Stimulated activated CD8-positive, alpha-beta memory T cell treated with anti-CD3 and anti-CD28 coated beads, Interleukin-7, amount 100 ng/mL, for 48 hours (primary cell): ENCODE measurements at places on chromosomes 2 and 18.

GRCh38 chr2:153106802-153107477 is 371.6 kb downstream of the RPRM start:
- no peak for DNase-seq

DNA sequence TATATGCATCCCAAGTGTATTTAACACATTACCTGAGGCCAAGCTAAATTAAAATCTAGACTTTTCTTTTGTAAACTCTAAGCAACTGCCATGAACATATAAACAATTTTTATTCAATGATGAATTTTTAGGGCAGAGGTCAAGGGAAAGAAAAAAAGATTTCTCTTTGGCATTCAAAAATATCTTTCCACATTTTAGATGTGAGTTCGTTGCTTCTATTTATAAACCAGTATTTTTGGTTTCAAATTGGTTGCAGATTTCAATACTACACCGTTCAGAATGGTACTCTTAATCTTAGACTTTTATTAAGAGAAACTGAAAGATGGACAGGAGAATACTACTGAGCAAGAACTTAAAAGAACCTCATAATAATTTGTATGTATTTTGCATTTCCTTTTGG is 293.6 kb upstream of the CCDC68 start:
- DNase-seq, result no peak

DNA sequence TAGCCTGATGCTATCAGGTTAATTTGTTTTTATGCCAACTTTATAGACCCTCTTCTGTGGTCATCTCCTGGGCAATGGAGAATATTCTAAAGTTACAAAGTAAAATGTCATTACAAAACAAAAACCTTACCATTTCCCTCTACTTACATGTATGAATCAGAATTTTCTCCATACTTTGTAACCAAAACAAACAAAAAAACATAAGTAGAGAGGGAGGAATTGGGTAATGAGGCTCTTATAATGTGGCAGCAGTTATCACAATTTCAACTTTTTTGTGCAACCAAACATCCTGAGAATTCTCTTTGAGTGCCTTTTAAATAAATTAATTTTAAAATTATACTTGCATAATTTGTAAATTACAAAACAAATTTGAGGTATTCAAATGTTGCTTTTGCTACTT is 332.8 kb downstream of the TXNL1 start:
- no peak for DNase-seq

DNA sequence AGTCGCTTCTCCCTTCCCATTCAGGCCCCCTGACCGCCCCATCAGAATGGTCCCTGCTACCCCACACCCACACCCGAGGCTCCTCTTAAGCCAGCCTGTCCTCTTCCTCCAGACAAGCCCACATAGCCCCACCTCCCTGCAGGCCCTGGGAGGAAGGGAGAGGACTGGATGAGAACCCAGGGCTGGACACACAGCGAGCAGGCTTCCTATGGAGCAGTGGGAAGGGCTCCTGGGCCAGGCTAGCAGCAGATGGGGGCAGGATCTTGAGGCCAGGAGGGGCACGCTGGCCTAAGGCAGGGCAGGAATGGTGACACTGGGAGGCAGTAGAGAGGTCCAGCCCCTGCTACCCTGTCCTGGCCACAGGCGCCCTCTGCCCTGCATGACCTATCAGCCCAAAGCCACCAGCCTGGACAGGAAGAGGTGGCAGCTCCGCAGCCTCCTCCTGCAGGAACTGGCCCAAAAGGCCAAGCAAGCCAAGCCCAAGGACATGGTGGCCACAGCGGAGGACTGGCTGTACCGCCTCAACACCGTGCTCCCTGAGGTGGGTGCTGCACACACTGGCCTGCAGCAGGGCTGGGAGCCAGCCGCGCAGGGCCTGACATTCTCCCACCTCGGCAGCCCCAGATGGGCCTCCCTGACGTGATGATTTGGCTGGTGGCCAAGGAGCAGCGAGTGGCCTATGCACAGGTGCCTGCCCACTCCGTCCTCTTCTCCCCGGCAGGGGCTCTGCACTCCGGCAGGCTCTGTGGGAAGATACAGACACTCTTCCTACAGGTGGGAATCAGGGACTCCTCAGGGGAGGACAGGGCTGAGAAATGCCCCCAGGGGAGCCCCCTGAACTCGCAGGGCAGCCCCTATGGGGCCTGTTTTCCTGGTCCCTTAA is 43.3 kb downstream of the FER1L5 start:
- DNase-seq, result no peak

DNA sequence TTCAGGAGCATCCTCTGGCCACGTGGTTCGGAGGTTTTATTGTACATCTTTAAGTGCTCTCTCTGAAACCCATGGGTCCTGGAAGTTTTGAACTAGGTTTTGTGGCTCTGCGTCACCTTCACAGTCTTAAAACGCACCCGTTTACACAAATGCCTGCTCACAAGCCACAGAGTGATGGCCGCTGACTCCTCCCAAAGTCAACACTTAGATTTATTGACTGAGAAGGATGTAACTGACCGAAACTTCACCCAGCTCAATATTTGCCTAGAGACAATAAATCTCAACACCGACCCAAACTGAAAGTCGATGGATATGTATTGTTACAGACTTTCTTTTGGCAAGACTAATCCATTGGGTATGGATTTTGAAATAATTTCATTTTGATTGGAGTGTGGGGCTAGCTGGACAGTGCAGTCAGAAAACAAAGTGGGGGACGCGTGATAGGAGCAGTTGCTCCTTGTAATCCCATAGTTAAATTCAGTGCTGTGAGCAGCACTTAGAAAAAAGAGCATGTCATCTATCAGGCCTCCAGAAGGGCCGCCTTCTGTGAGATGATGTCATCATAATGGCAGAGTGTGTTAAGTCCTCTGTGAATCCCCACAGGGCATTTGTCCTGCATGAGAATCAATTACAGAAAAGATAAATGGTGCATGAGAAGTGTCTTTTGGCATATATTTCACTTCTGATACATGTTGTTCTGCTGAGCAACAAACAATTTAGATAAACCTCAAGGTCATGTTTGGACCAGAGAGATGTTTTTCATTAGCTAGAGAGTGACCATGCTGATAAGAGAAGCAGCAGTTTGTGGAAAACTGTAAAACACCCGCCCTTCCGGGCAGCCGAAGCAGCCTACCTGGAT is 183.7 kb downstream of the INO80D start:
- no peak for DNase-seq

- DNase-seq, result no peak
Observed at GRCh38 chr2:234425639-234426603, 71.0 kb downstream of the ARL4C start.

- DNase-seq, result peak; percentile 70
Observed at GRCh38 chr2:73085691-73086090, 14.2 kb upstream of the SFXN5 start.

GRCh38 chr18:57436191-57436964 is 1.2 kb downstream of the ONECUT2 start:
- no peak for DNase-seq

DNA sequence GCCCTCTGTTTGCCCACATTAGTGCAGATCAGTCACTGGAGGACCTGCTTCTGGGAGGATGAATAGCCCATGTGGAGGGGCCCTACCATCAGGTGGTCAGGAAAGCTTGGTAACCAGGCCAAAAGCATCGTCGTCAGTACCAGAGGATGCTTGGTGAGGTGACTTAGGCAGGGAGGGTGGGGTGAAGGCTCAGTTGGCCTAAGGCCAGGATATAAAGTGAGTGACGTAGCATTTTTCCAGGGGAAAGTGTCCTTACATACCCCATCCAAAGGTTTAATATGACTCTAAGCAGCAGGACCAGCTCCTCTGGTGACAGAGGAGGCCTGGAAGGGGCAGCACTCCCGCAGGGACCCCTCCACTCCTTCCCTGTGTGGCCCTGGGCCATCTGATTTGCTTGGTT is 27.7 kb upstream of the DNMT3A start:
- DNase-seq, result no peak

GRCh38 chr2:233267516-233268245 is 16.2 kb downstream of the ATG16L1 start:
- DNase-seq, result peak; percentile 75

- DNase-seq, result no peak
Observed at GRCh38 chr2:46770622-46771021, 145.0 kb downstream of the MCFD2 start.

DNA sequence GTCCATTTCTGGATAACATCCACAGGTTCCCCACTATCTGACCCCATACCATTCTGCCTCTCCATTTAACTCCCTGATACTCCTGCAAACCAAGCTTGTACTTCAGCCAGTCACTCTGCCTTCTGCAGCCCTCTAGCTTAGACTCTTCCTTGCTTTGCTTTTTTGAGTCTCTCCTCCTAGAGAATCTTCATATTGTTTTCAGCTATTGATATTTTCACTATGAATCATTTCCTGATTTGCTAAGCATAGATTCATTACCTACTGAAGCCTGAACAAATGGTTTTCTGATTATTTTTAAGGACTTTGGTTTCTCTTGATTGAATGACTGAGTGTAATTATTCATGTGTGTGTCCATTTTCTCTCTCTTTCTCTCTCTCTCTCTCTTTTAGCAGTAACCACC is 2102.3 kb upstream of the CELF4 start:
- no peak for DNase-seq

DNA sequence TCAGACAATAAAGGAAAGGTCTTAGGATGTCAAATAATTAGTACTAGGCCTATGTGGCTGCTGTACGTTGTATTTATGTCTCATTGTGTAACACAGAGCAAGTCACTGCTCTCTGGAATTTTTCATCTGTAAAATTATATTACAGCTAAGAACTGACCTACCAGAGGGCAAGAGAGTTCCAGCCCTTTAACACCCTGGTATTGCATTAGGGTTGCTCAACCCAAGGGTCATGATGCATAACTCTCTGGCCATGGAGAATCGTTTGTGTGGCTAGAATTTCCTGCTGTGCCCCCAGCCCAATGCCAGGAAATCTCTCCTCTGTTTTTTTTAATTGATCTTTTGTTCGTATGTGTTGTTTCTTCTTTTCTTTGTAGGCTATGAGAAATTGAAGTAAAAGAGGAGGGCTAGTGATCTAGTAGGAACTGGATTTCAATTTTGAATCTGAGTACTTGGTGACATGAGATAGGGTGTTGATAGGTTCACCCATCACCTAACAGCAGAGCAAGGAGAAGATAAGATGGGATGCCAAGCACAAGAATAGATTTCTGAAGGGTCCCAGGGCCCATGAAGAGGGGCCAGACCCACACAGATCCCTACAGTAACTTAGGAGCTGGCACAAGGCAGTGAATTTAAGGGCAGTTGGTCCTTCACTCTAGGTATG is 571.2 kb upstream of the TNP1 start:
- no peak for DNase-seq

GRCh38 chr2:33765122-33765521 is 166.0 kb upstream of the FAM98A start:
- no peak for DNase-seq

- no peak for DNase-seq
Observed at GRCh38 chr2:241519669-241520068, 11.3 kb upstream of the STK25 start.

DNA sequence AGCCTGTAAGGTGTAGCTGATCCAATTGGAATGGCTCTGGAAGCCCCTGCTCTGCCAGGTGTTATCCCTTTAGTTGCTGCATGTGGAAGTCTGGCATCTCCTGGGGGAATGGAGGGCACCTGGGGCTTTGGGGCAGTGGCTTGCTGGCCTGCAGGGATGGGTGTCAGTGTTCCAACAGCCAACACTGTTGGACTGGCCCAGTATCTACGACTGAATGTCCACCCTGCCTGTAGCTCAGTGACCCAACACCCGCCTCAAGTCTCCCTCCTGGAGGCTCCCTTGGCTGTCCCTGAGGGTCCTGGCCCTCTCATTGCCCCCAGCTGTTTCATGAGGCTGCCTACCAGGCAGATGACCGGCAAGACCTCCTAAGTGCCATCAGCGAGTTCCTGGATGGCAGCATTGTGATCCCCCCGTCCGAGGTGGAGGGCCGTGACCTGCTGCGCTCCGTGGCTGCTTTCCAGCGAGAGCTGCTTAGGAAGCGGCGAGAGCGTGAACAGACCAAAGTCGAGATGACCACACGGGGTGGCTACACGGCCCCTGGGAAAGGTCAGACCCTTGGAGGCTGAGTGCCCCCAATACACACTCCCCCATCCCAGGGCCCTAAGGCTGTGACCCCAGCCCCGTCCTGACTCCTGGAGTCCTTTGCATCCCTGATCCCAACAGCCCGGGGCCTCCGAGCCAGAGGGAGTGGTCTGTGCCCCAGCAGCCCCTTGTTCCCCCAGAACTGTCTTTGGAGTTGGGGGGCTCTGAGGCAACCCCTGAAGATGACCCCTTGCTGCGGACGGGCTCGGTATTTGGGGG is 7.7 kb downstream of the SLC4A3 start:
- DNase-seq, result no peak

- DNase-seq, result no peak
Observed at GRCh38 chr18:50836521-50836957, 16.7 kb upstream of the MRO start.

- no peak for DNase-seq
Observed at GRCh38 chr18:44526705-44527415, 153.8 kb upstream of the SETBP1 start.

- no peak for DNase-seq
Observed at GRCh38 chr2:123419976-123420375, 605.1 kb upstream of the CNTNAP5 start.

- no peak for DNase-seq
Observed at GRCh38 chr18:62214790-62215189, 27.7 kb downstream of the RELCH start.

GRCh38 chr18:28584731-28585130 is 407.8 kb upstream of the CDH2 start:
- no peak for DNase-seq

GRCh38 chr18:21047126-21047525 is 64.5 kb downstream of the ROCK1 start:
- DNase-seq, result no peak

DNA sequence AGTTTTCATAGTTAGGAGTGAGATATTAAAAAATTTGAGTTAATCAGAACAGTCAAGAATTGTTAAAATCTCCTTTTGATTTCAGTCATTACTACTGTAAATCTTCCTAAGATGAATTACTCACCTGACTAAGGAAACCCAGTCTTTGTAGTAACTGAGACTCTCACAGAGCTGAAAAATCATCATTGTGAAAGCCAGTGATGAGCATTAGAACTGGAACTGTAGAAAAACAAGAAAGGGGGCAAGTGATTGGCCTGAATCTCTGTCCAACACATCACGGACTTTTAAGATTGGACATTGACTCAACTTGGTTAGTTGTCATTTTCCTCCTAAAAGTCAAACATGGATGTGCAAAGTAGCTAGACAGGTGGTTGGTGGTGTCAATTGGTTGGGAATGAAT is 21.9 kb downstream of the SETBP1 start:
- DNase-seq, result no peak

DNA sequence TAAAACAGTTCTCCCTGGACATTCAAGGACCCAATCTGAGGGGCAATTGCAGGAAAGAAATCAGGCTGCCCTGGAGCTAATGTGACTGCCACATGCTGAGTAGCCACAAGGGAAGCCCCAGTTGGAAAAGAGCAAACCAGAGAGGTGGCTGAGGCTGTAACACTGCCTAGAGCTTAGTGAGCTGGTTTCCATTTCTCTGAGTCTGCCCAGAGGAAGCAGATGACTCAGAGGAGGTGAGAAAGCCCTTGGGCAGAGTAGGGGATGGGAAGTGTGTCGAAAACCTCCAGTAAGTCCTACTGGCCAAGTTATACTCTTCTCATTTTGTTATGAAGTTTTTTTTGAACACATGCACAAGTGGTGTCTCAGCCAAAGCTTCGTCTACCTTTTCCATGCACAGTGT is 753.0 kb downstream of the CNTNAP5 start:
- no peak for DNase-seq

GRCh38 chr2:31002537-31003150 is 135.6 kb downstream of the GALNT14 start:
- DNase-seq, result no peak

GRCh38 chr2:152565884-152566727 is 151.2 kb downstream of the PRPF40A start:
- DNase-seq, result no peak
